Activated CD4-positive, alpha-beta T cell treated with anti-CD3 and anti-CD28 coated beads, Interleukin-2, amount 10 ng/mL, durations not matched to agents 24 days and 14 days (primary cell): ENCODE measurements at places on chromosomes 6 and 20.

DNA sequence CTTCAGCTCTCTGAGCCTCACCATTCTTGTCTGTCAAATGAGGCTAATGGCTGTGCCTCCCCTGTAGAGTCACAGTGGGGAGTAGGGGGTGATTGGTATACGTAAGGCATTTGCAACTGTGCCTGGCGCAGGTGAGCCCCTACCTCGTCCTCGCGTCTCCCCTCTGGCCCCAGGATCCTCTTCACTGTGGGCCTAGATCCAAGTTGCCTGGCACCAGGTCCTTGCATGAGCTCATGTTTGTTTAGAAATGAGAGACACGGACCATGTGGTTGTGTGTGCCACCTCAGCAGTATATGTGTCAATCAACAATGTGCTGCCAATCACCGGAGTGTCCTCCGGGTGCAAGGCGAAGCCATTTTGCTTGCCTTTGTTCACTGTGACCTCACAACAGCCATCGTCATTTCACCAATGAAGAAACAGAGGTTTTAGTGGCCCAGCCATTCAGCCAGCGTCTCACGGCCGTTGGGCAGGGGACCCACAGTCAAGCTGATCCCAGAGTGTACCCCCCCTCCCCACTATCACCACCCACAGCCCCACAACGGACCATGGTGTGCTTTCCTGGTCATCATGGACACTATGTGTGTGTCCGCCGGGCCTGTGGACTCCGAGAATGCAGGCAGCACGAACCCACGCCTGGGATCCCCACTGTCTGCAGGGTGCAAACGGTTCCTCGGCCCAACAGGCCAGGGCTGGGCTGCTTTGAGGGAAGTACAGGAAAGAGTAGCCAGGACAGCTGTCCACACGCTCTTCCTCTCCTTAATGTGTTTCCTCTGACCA lies 35.9 kb upstream of the STX16 start:
- peaks cover 5% of the 10 kb centered on the region for H3K27me3 ChIP-seq
- H3K4me1 ChIP-seq, result no peaks in the 10 kb centered on the region
- DNase-seq, result no peak
- no peak overlapping the region for H3K4me3 ChIP-seq
- no peaks in the 10 kb centered on the region for H3K36me3 ChIP-seq
- no peak overlapping the region for H3K27ac ChIP-seq

DNA sequence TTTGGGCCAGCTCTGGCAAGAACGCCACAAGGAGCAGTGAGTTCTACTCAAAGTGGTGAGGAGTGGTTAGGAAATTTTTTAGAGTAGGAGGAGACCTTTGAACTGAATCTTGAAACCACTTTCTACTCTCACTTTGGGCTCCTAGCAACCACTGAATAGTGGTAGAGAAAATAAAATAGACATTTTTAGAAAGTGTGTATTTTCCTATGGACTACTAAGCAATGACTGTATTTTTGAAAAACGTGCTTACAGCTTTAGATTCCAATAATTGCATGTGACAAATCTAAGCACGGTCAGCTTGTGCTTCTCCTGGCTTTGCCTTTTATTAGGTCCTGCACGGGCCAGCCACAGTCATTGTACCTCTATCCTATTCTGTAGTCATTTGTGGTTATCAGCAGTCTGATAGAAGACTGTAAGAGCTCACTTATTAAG lies 8.7 kb upstream of the IFNGR1 start:
- H3K4me3 ChIP-seq, result no peak overlapping the region
- no peak overlapping the region for H3K27ac ChIP-seq
- H3K36me3 ChIP-seq, result peaks cover 2% of the 10 kb centered on the region
- peaks cover 15% of the 10 kb centered on the region for H3K27me3 ChIP-seq
- no peak for DNase-seq

DNA sequence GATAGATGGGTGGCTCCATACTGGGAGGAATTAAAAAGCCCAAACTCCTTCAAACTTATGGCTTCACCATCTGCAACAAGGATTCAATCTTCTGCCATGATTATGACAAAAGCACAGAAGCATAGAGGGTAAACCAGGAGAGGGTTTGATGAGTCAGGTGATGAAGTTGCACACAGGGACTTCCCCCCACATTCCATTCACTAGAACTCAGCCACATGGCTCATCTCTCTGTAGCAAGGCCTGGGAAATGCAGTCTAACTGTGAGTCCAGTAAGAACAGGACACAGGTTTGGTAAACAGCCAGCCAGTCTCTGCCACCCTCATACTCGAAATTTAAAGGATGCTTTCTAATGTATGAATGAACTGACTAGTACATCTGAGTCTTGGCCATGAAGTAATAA lies 142.9 kb downstream of the HIVEP2 start:
- H3K27ac ChIP-seq, result peak overlapping the region; percentile 82
- H3K27me3 ChIP-seq, result no peaks in the 10 kb centered on the region
- H3K4me3 ChIP-seq, result peak overlapping the region; percentile 52
- H3K36me3 ChIP-seq, result peaks cover 40% of the 10 kb centered on the region

- H3K27ac ChIP-seq, result no peak overlapping the region
- no peak for DNase-seq
- H3K4me1 ChIP-seq, result no peaks in the 10 kb centered on the region
- no peak overlapping the region for H3K4me3 ChIP-seq
Observed at GRCh38 chr6:151620179-151620578, 126.4 kb downstream of the CCDC170 start.

DNA sequence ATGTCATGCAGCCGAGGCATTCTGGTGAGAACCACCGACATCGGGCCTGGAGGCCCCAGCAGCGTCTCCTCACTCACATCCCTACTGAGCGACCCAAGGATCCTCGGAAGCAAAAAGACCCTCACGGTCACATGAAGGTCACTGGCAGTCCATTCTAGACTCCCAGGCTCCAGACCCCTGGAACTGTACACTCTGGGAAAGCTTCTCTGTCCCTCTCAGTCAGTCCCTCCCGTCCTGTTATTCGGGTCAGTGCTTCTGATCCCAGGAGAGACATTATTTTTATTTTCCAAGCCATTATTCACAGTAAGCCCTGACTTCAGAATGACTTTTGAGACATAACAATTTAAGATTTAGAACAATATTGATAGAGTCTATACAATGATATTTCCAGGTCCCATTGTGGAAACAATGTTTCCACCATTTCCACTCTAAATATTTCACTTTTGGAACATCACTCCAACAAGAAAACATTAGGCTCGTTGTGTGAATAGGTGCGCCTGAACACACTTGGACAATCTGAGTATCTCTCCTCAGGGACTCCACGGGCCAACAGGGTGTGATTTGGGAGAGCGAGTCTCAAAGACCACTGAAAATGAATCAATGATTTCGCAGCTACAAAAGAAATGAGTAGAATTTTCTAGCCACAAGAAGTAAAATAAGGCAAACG lies 199.7 kb downstream of the SOD2 start:
- H3K36me3 ChIP-seq, result no peaks in the 10 kb centered on the region
- no peaks in the 10 kb centered on the region for H3K4me1 ChIP-seq
- peaks cover 2% of the 10 kb centered on the region for H3K27me3 ChIP-seq
- DNase-seq, result peak; percentile 33
